ENCODE measurements at places on chromosomes 1 and 21. TPM values are rescaled to one million over a fixed set of nuclear protein-coding genes. Genes with fewer than 3 reads are reported as not detected.
A peak's percentile ranks its signal among the peaks of the same experiment; 100 is the strongest.

The ESPN gene
- polyA plus RNA-seq: 0.12 TPM

The ATP1A4 gene
- polyA plus RNA-seq: not detected

The GBP7 gene
- polyA plus RNA-seq: not detected

The GABRD gene
- polyA plus RNA-seq: not detected

The MTARC2 gene
- polyA plus RNA-seq: not detected

The BTF3L4 gene
- polyA plus RNA-seq: 68.4 TPM

The SPOCD1 gene
- polyA plus RNA-seq: not detected

The TSPEAR gene
- 0.07 TPM for polyA plus RNA-seq

The AADACL4 gene
- polyA plus RNA-seq: not detected

The CD1E gene
- polyA plus RNA-seq: not detected

GRCh38 chr1:97902067-97902466, 18.8 kb downstream of the DPYD start:
- peaks cover 3% of the 10 kb centered on the region for H3K36me3 ChIP-seq
- peak overlapping the region; percentile 66 for H3K27ac ChIP-seq
- H3K27me3 ChIP-seq: no peaks in the 10 kb centered on the region
- no peak overlapping the region for H3K4me3 ChIP-seq
- peaks cover 40% of the 10 kb centered on the region for H3K4me1 ChIP-seq

- DNase-seq: no peak
- no peak overlapping the region for H3K4me3 ChIP-seq
- no peak overlapping the region for H3K27ac ChIP-seq
- H3K4me1 ChIP-seq: peaks cover 4% of the 10 kb centered on the region
- H3K36me3 ChIP-seq: no peaks in the 10 kb centered on the region
Observed at GRCh38 chr1:209544098-209544497, 39.4 kb upstream of the CAMK1G start.

- no peak overlapping the region for H3K27ac ChIP-seq
- DNase-seq: peak; percentile 53
- H3K4me3 ChIP-seq: no peak overlapping the region
Observed at GRCh38 chr1:119743776-119744597, 24.7 kb downstream of the HMGCS2 start.

DNA sequence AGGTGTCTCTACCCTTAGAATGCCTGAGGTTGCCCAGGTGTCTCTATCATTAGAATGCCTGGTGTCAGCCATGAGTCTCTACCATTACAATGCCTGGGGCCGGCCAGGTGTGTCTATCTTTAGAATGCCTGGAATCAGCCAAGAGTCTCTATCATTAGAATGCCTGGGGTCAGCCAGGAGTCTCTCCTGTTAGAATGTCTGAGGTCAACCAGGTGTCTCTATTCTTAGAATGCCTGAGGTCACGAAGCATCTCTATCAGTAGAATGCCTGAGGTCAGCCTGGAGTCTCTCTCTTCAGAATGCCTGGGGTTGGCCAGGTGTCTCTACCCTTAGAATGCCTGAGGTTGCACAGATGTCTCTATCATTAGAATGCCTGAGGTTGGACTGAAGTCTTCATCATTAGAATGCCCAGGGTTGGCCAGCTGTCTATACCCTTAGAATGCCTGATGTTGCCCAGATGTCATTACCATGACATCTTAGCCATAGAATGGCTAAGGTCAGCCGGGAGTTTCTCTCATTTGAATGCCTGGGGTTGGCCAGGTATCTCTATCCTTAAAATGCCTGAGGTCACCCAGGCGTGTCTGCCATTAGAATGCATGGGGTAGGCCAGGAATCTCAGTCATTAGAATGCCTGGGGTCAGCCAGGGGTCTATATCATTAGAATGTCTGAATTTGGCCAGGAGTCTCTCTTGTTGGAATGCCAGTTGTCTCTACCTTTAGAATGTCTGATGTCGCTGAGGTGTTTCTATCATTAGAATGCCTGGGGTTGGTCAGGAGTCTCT, 44.0 kb downstream of the RNF187 start:
- DNase-seq: no peak
- H3K27ac ChIP-seq: no peak overlapping the region
- peaks cover 29% of the 10 kb centered on the region for H3K27me3 ChIP-seq
- peaks cover 4% of the 10 kb centered on the region for H3K36me3 ChIP-seq
- H3K4me3 ChIP-seq: no peak overlapping the region

DNA sequence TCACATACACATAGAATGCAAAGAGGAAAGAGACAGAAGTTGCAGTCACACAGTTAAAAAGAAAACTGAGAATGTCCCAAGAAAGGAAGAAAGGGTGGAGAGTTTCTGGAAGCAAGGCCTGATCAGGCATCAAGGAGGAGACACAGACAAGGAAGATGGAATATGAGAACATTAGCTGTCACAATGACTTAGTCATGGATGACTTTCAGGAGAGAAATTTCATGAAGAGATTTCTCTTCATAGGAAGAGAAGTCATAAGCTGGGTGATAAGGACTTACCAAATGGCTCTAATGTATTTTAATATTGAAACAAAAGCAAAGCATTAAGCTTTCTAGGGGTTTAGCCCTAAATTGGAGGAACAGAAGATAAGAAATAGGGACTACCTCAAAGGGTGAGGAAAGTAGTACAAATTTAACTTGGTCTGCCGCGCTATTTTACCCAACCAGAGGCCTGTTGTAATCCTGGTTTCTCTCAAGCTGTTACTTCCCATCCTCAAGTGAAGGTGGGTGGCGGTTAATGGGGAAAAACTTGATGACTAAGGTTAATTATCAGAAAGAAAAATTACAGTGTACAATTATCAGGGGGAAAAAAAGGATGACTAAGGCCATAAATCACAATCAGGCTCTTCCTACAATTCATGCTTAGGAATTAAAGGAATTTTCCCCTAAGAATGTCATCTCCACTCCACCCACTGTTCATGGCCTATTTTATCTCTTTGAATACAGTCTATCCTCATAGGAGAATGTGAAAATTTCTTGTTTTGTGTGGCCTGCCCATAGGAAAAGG, 93.9 kb upstream of the ADGRL2 start:
- no peaks in the 10 kb centered on the region for H3K36me3 ChIP-seq
- no peak for DNase-seq
- no peak overlapping the region for H3K27ac ChIP-seq
- H3K4me1 ChIP-seq: no peaks in the 10 kb centered on the region
- no peaks in the 10 kb centered on the region for H3K27me3 ChIP-seq
- H3K4me3 ChIP-seq: no peak overlapping the region

DNA sequence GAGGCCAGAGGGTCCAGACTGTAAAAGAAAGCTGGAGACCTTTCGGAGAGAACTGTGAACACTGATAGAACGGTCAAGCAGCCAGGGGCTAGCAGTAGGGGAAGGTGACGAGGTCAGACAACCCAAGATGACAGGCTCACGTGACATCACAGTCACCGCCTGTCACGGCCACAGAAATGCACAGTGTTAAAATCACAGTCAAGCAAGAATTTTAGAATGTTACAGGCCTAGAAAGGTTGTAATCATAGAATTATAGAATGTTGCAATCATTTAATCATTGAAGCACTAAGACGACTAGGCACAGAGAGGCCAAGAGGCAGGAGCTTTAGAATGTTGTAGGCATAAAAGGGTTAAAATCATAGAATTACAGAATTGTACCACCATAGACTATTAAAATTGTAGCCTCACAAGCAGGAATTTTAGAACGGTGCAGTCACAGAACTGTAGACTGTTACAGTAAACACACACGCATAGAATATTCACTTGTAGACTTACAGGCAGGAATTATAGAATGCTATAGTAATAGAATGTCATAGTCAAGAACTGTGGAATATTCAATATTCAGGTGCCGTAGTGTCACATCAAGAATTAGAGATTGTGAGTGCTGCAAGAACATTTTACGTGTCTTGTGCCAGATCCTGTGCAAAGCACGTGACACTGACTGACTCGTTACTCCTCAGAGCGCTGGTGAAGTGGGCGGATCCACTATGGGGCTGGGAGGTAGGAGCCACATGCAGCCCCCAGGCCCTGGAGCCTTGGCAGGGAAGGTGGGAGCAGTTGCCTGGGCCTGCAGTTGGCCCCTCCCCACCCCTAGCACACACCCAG, 118.1 kb downstream of the EPHB2 start:
- H3K4me1 ChIP-seq: no peaks in the 10 kb centered on the region
- H3K36me3 ChIP-seq: no peaks in the 10 kb centered on the region
- no peak overlapping the region for H3K4me3 ChIP-seq
- no peak overlapping the region for H3K27ac ChIP-seq
- peaks cover 16% of the 10 kb centered on the region for H3K27me3 ChIP-seq
- DNase-seq: no peak

- no peaks in the 10 kb centered on the region for H3K4me1 ChIP-seq
- no peak for DNase-seq
- H3K27me3 ChIP-seq: no peaks in the 10 kb centered on the region
- no peak overlapping the region for H3K4me3 ChIP-seq
- no peaks in the 10 kb centered on the region for H3K36me3 ChIP-seq
- no peak overlapping the region for H3K27ac ChIP-seq
Observed at GRCh38 chr1:105652109-105652508, 1404.4 kb upstream of the PRMT6 start.

- DNase-seq: no peak
- H3K27ac ChIP-seq: no peak overlapping the region
- H3K4me3 ChIP-seq: no peak overlapping the region
- H3K36me3 ChIP-seq: no peaks in the 10 kb centered on the region
- H3K27me3 ChIP-seq: peaks cover 4% of the 10 kb centered on the region
- H3K4me1 ChIP-seq: no peaks in the 10 kb centered on the region
Observed at GRCh38 chr1:33971018-33971710, 107.3 kb downstream of the HMGB4 start.

- H3K36me3 ChIP-seq: no peaks in the 10 kb centered on the region
- H3K27ac ChIP-seq: no peak overlapping the region
- no peak for DNase-seq
- no peak overlapping the region for H3K4me3 ChIP-seq
Observed at GRCh38 chr1:85321237-85321964, 45.0 kb upstream of the BCL10 start.

- no peak for DNase-seq
- H3K27ac ChIP-seq: no peak overlapping the region
- H3K4me1 ChIP-seq: no peaks in the 10 kb centered on the region
- H3K4me3 ChIP-seq: no peak overlapping the region
Observed at GRCh38 chr1:33501774-33502173, 29.3 kb downstream of the ZSCAN20 start.

DNA sequence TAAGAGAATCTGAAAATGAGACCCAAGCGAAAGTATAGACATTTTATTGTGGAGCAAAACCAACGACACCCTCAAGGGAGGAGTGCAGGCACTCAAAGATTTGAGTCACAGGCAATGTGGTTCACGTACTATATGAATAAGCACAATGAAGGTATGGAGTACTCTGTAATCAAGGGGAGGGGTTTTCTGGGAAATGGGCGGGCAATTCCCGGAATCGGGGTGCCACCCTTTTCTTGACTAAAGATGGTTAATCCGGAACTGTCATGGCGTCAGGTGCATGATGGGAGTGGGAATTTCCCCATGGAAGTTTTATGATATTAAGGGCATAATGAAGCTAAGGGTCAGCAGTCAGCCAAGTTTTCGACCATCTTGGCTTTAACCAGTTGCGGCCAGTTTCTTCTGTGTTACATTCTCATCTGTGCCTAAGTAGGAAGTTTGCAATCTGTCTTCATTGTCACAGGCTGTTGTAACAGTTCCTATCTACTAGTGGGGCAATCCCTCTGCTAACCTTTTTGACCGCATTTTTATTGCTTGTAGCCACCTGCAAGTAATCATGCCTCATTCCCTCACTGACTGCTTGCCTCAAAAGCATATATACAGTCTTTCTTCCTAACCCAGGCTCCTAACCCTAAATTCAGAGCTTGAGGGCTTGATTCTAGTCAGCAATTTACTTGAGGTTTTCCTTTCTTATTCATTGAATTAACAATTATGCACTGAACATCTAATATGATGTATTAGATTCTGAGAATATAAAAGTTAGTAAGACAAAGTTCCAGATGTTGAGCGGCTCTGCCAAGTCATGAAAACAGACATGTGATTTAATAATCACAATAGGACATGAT, 775 bp upstream of the AIM2 start:
- no peaks in the 10 kb centered on the region for H3K4me1 ChIP-seq
- H3K36me3 ChIP-seq: no peaks in the 10 kb centered on the region
- H3K4me3 ChIP-seq: no peak overlapping the region
- H3K27me3 ChIP-seq: no peaks in the 10 kb centered on the region
- DNase-seq: no peak

- peaks cover 4% of the 10 kb centered on the region for H3K4me1 ChIP-seq
- peaks cover 41% of the 10 kb centered on the region for H3K27me3 ChIP-seq
- no peak overlapping the region for H3K27ac ChIP-seq
Observed at GRCh38 chr1:182622901-182623528, 18.8 kb upstream of the RGS16 start.

DNA sequence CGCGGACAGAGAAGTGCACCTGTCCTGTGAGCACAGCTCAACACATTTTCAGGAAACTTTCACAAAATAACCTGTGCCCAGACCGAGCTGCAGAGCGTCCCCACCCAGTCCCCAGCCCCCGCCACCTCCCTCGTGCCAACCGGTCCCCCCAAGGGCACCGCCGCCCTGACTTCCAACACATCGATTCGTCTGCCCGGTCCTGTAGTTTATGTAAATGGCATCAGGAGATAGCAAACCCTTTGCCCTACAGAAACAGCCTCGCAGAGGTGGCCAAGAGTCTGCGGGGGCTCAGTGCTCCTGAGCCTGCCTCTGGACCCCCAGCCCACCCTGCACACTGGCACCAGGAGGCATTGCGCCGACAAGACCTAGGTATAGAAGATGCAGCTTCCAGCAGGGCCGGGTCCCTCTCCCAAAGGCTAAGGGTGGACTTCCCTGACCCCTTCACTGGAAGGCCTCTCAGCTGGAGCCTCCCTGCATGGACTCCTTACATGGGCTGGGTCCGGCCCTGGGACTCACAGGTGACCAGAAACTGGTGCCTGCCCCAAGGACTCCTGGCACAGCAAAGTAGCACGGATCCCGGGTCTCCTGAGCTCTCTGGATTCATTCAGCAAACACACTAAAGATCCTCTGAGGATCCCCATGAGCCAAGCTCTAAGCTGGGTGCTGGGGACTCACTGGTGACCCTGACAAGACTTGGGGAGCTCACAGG, 6.6 kb upstream of the PLEKHG5 start:
- no peak for DNase-seq
- peak overlapping the region; percentile 77 for H3K4me3 ChIP-seq
- H3K4me1 ChIP-seq: peaks cover 12% of the 10 kb centered on the region
- no peaks in the 10 kb centered on the region for H3K36me3 ChIP-seq
- H3K27ac ChIP-seq: peak overlapping the region; percentile 80

- H3K4me1 ChIP-seq: no peaks in the 10 kb centered on the region
- H3K27ac ChIP-seq: no peak overlapping the region
- no peaks in the 10 kb centered on the region for H3K36me3 ChIP-seq
- no peaks in the 10 kb centered on the region for H3K27me3 ChIP-seq
- DNase-seq: no peak
Observed at GRCh38 chr1:80181418-80181817, 1174.9 kb upstream of the ADGRL4 start.
